Fibroblast of skin of right quadriceps (primary cell): ENCODE measurements at places on chromosomes 11 and 22.
A peak's percentile ranks its signal among the peaks of the same experiment; 100 is the strongest.

DNA sequence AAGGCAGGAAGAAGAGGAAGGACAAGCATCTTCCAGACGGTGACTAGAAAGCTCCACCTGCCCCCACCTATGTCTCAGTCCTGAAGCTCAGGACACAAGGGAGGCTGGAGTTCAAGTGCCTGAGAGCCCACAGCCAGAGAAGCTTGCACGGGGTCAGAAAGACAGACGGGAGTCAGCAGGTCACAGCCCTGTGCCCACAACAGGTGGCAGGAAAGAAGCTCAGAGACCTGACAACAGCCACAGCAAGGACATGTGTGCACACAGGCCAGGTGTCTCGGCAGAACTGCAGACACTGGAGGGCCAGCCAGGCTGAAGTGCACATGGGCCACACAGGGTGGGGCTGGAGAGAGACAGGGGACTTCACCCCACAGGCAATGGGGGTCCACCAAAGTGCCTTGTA is 37.2 kb upstream of the MOB2 start:
- DNase-seq, result no peak

- DNase-seq, result no peak
These were observed 35.3 kb downstream of the ZNRF3 start for GRCh38 chr22:28918550-28919271.

DNA sequence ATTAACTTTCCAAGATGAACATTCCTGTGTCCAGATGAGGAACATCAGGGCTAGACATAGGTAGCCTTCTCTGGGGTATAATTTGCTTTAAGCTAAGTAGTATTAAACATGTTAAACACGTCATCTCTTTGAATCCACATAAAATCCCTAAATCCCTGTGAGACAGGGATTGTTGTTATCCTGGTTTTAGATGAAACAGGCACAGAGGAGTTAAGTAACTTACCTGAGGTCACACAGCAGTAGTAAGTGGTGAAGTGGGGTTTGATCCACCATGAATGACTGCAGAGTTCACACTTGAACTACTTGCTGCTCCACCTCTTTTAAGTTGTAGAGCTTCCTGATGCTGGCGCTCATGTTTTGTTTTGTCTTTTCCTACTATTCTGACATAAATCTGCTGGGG is 82.6 kb upstream of the NNMT start:
- DNase-seq, result no peak

DNA sequence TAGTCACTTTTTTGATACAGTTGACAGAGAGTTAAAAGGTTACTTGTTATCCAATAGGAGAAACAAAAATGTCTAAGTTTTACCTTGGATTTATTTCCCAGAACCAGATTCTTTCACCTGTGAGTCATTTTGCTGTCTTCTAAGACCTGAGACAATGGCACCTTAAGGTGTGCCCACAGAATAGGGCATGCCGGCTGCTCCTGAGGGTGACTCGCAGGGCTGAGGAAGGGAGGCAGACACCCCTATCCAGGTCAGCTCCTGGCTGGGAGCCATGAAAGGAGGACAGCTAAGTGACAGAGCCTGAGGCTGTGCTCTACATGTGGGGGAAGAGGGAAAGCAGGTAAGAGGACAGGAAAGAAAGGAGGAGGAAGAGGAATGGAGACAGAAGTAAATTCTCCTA is 67.8 kb downstream of the RASSF10 start:
- no peak for DNase-seq

DNA sequence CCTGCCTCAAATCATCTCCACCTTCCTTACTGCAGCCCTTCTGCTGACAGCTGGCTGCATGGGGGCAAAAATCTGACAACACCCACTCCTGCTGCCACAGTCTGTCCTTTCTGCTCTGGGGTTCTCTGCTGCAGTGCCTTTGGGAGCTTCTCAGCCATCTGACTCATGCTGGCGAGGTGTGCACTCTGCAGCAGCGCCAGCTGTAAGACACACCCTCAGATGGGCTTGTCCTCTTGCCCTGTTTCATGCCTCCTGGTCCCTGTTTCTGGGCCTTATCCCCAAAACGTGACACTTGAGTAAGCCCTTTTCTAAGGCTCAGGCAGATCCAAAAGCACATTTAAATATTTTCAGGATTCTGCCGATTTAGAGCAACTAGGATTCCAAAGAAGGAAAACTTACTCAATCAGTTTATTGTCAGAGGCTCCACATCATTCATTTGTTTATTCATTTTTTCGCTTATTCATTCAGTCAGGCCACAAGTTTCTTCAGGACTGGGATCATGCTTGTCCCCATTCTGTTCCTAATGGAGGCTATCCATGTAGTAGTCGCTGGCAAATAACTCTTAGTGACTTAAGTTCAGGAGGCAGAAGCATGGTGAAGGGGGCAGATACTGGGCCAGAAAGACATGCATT is 60.2 kb downstream of the SMIM38 start:
- DNase-seq, result peak; percentile 4

DNA sequence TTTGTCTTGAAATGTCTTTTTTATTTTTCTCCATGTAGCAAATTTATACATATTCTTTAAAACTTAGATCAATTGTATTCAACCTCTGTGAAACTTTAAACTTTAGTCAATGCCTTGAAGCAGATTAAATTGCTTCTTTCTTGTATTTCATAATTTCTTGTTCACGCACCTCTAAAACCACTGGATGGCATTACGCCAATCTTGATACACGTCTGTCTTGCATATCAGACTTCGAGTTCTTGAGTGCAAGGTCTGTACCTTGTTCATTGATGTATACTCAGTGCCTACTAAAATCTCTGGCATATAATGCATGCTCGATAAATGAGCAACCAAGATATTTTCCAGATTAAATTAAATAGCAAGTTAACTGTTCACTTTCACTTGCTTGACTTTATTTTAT is 236.8 kb downstream of the CASP12 start:
- no peak for DNase-seq

GRCh38 chr22:42596336-42596735 is 18.3 kb downstream of the POLDIP3 start:
- DNase-seq, result no peak

DNA sequence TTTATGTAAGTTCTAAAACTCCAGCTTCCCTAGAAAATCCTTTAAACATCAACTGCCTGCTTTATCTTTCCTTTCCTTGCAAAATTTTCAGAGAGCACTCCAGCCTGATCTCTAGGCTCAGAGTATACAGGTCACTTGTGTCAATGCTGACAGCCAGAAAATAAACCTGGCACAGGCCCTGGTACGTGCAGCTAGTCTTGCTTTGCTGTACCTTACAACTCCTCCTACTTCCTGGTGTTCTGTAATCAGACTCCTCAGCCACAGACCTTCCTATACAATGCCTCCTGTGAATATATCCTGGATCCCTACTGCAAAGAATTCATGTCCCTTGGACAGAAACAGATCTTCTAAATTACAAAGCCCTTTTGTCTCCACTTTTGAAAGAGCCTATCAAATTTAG is 24.2 kb upstream of the TMEM123 start:
- DNase-seq, result peak; percentile 13

GRCh38 chr22:38513063-38513462 is 7.0 kb upstream of the DDX17 start:
- DNase-seq, result no peak

DNA sequence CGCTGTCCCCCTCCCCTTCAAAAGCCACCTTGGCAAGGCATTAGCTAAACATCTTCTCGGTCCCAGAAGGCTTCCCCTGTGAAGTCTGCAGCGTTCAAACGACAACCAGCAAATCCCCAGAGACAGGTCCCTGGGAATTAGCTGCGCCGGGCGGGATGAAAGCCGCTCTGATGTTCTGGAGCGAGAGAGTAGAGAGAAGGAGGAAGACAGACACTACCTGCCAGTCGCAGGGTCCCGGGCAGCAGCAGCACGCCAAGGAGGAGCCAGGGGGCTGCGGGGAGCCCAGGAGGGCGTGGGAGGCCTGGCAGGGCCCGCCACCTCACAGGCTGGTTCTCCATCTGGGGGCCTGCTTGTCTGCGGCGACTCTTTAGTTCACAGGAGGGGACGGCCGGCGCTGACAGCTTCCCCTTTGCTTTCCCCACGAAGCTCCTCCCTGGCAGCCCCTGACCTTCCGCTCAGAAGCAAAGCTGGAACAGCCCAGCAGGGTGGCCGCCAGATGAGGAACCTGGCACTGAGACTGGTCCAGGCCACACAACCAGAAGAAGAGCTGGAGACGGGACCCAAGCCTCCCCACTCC is at the start of gene NFAM1:
Gene NFAM1, minus strand, starts transcription at position 384 of the 577 bp plus-strand sequence. Its CDS starts 46 bp downstream, at position 338.
- DNase-seq, result no peak

GRCh38 chr11:1868636-1869291 is 15.9 kb downstream of the LSP1 start:
- no peak for DNase-seq

DNA sequence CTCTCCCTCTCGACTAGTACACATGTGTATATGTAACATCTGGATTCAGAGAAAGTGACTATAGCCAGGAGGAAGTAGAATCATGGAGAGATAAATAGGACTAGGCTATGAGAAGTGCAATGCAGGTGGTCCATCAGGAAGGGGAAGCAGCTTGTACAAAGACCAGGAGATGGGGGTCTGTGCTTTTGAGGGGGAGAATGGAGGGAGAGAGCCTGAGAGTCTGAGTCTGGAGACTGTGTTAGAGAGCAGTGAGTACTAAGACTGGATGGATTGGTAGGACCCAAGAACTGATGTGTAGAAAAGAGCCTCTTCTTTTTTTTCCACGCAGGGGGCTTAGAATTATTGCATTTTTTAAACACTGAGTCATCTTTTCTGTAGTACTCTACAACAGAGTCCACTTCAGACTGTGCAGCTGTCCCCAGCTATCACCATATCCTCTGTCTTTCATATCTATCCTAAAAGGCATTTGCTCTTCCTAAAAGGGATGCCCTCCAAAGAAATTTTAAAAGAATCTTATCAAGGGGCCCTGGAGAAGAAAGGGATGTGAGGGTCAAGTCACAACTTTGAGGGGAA is 80.4 kb downstream of the BDNF start:
- DNase-seq, result no peak

GRCh38 chr11:120633616-120634393 is 122.3 kb downstream of the GRIK4 start:
- DNase-seq, result no peak

DNA sequence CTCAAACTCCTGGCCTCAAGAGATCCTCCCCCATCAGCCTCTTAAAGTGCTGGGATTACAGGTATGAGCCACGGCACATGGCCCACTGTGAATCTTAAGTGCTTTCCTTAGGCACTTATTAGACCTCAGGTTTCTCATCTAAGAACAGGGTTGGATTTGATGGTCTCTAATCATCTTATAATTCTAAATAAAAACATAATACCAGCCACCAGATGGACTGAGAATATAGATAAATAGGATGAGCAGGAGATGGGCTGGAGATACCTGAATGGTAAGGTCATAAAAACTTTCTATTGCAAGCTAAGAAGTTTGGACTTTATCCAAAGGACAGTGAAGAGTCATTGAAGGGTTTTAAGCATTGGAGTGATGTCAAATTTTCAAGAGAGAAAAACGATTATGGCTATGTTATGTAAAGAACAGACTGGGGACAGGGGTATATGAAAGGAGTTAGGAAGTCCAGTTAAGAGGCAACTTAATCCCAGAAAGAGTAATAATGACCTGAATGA is 85.2 kb downstream of the RELT start:
- no peak for DNase-seq

GRCh38 chr11:118592616-118593367 is 14.6 kb upstream of the PHLDB1 start:
- no peak for DNase-seq

GRCh38 chr11:120577041-120577440 is 65.5 kb downstream of the GRIK4 start:
- no peak for DNase-seq

GRCh38 chr11:37811349-37811748 is 1213.3 kb upstream of the RAG2 start:
- DNase-seq, result no peak

DNA sequence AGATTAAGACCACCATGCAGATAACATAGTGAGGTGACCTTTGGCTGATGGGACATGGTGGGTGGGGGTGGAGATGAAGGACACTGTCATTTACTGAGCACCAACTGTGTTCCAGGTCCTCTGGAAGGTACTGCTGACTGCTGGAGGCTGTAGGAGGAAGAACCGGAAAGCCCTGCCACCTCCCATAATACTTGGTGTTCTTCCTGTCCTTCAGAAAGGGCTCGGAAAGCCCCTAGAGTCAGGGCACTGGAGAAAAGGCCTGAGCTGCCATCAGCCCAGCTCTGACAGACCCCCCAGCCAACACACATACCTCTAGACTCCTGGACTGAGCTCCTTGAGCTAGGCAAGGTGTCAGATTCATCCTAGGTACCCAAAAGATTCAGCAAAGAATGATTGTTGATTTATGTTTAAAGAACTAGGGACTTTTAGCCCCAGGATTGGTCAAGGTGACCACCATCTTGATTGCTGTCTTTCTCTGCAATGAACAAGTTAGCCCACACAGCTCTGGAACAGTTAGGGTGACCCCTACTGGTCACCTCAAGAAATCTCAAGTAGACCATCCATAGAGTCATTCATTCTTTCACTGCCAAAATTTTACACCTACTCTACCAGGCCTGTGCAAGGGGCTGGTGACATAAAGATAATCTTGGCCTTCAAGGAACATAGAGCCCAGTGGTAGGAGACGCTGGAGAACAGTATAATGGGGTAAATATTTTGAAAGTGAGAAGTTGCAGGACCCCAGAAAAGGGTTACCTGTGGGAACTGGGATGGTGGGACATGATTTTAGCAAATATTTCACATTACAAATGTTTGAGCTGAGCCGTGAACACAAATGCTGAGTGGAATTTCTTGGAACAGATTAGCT is 39.4 kb downstream of the IRAG1 start:
- DNase-seq, result peak; percentile 56

DNA sequence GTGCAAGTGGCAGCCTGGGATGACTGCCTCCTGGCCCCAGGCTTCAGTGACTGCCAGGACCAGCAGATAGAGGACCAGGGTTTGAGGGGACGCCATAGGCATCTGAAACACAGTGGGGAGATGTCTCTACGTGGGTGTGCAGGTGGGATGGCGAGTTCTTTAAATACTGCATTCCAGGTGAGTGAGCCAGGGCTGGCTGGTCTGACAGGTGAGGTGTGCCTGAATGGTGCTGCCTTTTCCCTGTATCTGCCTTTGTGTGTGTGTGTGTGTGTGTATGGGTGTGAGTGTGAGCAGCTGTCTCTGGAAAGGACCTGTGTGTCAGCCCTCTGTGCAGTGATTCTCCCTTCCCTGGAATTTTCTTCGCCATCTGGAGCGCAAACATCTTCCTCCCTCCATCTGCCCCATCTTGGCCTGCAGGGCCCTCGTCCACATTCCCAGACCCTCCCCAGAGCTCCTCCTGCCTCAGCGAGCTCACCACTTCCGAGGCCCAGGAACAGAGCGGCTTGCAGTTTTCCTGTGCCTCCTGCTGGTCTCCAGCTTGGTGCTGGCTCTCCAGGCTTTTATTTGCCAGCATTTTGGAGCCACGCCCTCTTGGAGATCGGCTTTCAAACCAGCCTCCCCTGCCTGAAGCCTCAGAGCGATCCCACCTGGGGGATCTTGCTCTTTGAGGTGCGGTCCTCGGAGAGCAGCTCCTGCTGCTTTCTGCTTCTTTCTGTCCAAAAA is at the start of gene GPHA2:
Gene GPHA2, minus strand, starts transcription at position 535 of the 723 bp plus-strand sequence. Its CDS starts 433 bp downstream, at position 102.
- DNase-seq, result peak; percentile 48

DNA sequence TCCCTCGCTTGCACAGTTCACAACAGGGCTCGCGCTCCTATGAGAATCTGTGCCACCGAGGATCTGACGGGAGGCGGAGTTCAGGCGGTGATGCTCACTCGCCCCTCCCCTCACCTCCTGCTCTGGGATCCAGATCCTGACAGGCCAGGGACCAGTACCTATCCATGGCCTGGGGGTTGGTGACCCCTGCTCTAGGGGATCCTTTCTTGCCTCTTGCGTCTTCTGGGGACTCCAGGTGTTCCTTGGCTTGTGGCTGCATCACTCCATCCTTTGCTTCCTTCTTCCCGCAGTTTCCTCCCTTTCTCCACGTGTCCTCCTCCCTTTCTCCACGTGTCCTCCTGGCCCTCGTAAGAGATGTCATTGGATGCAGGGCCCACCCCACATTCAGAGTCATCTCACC is 30.6 kb upstream of the KRTAP5-7 start:
- no peak for DNase-seq

- no peak for DNase-seq
These were observed 6.1 kb upstream of the PNPLA3 start for GRCh38 chr22:43917521-43917920.
